ENCODE measurements at places on chromosomes 13 and 19.

- DNase-seq = no peak
Observed at GRCh38 chr13:106103779-106104178, 431.7 kb downstream of the EFNB2 start.

DNA sequence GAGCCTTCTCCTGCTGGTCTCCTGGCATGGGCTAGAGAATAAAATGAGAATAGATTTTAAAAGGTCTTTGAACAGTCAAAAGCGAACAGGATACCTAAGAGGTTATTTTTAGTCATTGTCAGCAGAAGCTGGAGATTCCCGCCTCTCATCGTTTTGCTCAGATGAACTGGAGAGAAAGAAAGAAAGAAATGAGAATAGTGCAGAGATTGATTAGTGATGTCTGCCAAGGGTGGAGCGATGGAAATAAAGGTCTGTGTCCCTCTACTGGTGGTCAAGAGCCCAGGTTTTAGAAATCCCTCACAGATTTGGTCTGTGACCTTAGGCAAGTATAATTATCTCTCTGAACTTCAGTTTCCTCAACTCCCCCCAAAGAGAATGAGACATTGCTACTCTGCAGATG is 5.3 kb downstream of the NCAN start:
- DNase-seq = no peak

GRCh38 chr13:37753776-37754175 is 115.8 kb downstream of the TRPC4 start:
- no peak for DNase-seq

- no peak for DNase-seq
Observed at GRCh38 chr13:78193846-78194245, 275.2 kb upstream of the EDNRB start.

GRCh38 chr13:86878781-86879180 is 792.4 kb upstream of the SLITRK5 start:
- DNase-seq = no peak

DNA sequence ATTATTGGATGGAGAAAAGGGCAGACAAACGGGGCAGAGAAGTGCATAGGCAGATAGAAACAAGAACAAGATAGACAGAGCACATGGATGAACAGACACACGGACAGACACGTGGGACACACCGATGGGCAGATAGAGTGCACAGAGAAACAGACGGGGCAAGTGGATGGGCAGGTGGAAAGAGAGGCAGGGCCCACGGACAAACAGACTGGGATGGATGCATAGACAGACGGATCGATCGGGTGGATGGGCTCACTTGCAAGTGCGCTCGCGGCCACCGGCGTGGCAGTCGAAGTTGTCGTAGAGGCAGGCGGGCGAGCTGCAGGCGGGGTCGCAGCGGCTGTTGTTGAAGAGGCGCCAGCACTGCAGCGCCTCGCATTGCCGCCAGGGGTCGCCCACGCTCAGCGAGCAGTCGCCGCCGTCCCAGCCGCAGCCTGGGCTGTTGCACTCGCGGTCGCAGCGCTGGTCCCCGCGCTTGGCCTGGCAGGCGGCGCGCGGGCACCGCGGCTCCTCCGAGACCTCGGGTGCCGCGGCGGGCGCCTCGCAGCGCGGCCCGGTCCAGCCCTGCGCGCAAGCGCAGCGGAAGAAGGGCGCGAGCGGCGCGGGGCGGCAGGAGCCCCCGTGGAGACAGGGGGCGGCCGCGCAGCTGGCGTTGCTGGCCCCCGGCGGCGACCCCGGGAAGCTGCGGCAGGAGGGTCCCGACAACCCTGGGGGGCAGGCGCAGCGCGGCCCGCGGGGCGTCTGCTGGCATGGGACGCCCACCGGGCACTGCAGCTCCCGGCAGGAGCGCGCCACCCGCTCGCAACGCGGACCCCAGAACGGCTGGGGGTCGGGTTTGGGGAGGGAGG is 23.3 kb downstream of the NOTCH3 start:
- peak; percentile 76 for DNase-seq

DNA sequence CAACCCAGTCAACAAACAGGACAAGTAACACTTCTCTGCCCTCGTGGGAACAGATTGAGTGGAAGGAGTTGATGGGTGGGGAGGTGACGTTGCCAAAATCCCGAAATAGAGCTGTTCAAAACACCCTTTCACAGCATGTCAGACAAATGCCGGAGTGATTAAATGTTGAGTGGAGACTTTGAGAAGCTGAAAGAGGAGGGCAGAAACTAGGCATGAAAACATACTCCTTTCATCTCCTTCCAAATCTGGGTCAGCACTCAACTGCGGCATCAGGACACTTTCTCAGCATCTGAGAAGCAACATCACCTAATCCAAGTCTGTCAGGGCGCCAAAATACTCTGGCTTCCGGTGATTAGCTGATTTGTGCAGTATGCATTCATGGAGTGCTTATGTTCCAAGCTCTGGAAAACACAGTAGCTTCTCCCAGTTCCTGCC is 51.5 kb upstream of the MRI1 start:
- no peak for DNase-seq

- DNase-seq = no peak
Observed at GRCh38 chr19:28609091-28609755, 603.7 kb downstream of the UQCRFS1 start.

Measured in activated naive CD4-positive, alpha-beta T cell (primary cell).